ENCODE measurements at places on chromosomes 13 and 19. TPM values are rescaled to one million over a fixed set of nuclear protein-coding genes. Genes with fewer than 3 reads are reported as not detected.

DNA sequence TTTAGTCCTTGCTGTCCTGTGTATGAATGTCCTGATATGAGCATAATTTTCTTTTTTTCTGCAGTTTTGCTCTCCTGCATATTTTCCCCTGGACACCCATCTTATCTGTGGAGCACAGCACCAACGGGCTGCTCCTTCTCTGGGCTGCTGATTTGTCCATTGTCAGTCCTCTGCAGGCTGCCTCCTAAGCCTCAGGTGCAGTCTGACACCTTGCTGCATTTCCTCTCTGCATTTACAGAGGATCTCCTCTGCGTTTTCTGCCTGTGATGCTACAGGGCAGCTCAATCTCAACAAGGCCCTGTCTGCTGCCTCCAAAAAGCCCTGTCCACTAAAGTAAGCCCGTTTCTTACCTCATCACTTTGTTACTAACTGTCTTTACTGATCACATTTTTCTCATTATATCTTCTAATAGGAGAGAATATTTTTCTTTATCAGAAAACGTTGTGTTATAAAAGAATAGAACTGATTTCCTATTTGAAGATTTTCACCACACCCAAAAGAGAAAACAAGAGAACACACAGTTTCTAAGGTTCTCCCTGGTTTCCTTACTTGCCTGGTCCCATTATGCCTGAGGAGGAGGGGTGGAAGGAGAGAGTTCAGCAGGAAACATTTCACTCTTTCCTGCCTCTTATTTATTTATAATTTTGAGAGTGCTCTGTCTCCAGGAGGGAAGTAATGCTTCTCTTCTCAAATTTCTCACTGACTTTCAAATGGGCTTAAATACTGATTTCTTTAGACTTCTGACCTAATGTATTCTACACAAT lies 65.6 kb upstream of the TDRD3 start:
- no peak for DNase-seq

Gene FUT3
- not detected for polyA plus RNA-seq

DNA sequence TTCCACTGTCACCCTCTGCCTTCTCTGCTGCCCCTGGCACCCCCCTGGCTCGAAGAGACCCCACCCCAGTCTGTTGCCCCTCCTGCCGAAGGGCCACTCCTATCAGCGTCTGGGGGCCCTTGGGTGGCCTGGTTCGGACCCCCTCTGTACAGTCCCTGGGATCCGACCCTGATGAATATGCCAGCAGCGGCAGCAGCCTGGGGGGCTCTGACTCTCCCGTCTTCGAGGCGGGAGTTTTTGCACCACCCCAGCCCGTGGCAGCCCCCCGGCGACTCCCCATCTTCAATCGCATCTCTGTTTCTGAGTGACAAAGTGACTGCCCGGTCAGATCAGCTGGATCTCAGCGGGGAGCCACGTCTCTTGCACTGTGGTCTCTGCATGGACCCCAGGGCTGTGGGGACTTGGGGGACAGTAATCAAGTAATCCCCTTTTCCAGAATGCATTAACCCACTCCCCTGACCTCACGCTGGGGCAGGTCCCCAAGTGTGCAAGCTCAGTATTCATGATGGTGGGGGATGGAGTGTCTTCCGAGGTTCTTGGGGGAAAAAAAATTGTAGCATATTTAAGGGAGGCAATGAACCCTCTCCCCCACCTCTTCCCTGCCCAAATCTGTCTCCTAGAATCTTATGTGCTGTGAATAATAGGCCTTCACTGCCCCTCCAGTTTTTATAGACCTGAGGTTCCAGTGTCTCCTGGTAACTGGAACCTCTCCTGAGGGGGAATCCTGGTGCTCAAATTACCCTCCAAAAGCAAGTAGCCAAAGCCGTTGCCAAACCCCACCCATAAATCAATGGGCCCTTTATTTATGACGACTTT lies 2.0 kb downstream of the ZFP36 start:
- DNase-seq = peak; percentile 70

DNA sequence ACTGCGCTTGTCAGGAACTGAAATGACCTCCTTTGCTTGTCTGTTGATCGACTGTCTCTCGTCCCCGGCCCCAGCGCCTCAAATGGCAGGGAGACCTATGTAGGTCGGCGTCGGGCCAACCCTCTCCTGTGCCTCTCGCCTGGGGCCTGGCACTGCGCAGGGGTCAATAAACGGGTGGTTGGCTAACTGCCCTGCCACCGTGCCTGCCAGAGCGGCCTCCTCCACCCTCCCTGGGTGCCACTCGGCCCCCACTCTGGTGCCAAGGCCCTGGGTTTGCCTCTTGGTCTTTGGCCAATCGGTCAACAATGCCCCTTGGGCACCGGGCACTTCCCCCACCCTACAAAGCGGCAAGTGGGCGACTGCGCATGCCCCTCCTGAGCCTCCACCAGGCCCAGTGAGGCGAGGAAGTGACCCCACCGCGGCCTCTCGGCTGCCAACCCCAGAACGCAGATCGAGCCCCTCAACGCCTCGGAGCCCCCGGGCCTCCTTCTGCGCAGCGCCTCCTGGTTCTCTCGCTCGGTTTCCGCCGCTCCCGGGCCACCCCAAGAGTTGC lies 1.1 kb downstream of the KEAP1 start:
- peak; percentile 37 for DNase-seq

- no peak for DNase-seq
Observed at GRCh38 chr19:15977690-15978089, 28.9 kb downstream of the OR10H4 start.

DNA sequence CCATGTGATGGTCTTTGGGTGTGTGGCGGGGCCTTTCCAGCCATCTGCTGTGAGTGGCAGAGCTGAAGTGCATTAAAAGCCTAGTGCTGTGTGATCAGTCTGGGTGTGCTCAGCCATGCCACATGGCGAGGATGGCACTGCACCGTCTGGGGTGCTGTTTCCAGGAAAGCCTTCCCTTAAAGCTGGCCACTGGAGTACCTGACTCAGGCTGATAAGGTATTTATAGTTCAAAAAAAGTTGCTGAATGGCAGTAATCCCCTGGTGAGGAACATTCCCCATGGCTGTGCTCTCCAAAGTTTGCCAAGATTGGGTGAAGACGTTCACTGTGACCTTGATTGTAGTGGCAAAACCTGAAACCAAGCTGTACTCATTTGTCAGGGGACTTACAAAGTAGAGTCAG lies 6.0 kb downstream of the GPI start:
- DNase-seq = no peak

GRCh38 chr19:6947745-6948144 lies 60.4 kb downstream of the ADGRE1 start:
- DNase-seq = peak; percentile 2

- DNase-seq = no peak
Observed at GRCh38 chr19:2048104-2048958, 2.7 kb downstream of the MKNK2 start.

Gene CYP2F1
- polyA plus RNA-seq = not detected

DNA sequence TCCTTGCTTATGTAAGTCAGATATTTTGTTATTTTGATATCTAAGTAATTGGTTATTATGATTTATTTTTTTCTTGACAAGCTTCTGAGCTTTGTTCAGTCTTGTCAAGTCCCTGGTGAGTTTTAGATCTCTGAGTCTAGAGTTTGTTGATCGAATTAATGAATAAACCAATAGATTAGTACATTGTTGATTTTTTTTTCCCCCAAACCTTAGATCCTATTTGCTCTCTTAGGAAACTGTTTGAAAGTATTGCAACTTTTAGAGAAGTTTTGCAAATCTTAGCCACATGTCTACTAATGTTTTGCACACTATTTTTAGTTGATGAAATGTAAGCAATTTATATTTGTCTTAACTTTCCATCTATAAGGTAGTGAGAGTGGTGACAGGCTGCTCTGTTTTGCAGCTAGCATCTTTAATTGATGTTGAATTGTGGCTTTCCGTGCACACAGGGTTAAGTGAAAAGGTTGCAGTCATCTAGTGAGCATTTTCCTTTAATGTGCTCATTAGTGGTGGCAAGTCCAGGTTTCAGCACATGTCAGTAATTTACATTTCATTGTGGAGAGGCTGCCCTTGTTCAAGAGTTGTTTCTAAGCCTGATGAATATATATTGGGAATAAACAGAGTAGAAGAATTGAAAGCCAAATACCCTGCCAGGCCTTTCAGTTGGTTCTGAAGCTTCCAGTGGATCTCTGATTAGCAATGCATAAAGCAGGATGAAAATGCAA lies 86.3 kb downstream of the PCCA start:
- no peak for DNase-seq

GRCh38 chr19:44753932-44754749 lies 5.6 kb downstream of the BCL3 start:
- DNase-seq = peak; percentile 89

DNA sequence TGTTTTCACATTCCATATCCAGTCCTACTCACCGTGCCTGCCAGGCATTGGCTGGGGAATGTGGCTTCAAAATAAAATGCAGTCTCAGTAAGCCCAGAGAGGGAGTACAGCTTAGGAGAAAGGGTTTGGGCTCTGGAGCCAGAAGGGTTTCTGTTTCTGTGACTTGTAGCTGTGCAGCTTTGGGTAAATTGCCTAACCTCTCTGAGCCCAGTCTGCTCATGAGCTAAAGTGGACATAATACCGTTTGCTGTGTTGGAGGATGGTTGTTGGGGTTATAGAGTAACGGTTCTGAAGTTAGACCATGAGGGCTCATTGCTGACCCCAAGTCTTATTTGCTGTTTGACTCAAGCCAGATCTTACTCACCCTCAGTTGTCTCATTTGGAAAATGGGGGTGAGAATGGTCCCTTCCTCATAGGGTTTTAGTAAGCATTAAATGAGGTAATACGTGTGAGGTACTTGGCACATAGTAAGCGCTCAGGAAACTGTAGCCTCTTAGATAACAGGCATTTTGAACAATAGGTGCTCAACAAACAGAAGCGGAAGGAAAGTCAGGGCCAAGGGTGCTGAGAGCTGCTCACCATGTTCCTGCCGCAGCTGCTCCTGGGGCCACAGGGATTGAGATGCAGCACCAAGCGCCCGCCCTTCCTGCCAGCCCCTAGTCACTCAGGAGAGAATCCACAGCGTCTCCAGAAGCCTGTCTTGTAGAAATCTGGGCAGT lies 45.5 kb downstream of the C13orf42 start:
- DNase-seq = no peak

DNA sequence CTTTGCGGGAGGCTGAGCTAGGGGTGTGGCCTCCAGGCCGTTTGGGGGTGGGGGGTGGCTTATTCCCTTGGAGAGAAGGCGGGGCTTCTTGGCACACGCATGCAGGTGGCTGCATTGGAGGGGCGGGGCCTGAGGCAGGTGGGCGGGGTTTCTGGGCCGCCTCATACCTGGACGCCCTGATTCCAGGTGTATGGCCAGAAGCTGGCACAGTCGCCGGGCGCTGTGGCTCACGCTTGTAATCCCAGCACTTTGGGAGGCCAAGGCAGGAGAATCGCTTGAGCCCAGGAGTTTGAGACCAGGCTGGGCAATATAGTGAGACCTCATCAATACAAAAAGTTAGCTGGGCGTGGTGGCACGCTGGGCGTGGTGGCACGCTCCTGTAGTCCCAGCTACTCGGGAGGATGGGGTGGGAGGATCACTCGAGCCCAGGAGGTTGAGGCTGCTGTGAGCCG lies 7.8 kb downstream of the ABCA7 start:
- no peak for DNase-seq

- DNase-seq = no peak
Observed at GRCh38 chr13:71149046-71149445, 718.0 kb downstream of the DACH1 start.
